ENCODE measurements at places on chromosomes 2 and 18.

GRCh38 chr2:144583741-144584453, 64.0 kb upstream of the ZEB2 start:
- peak; percentile 89 for DNase-seq

GRCh38 chr18:2027016-2027415, 544.3 kb downstream of the METTL4 start:
- DNase-seq, result no peak

DNA sequence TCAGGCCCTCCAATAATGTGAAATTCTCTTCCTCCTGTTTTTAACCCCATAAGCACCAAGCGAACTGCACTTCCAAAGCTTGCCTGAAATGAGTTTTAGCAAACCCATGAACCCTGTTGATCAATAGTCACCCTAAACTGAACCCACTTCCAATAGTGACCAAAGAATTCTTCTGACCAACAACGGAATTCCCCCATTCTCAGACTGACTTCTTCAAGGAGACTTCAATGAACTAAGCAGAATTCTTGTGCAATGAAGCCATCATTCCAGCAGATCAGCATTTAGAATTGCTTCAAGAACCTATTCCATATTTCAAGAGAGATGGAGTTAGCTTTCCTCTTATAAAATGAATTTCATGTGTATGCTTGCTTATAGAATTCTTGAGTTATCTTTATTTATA, 176.9 kb upstream of the FN1 start:
- peak; percentile 66 for DNase-seq

DNA sequence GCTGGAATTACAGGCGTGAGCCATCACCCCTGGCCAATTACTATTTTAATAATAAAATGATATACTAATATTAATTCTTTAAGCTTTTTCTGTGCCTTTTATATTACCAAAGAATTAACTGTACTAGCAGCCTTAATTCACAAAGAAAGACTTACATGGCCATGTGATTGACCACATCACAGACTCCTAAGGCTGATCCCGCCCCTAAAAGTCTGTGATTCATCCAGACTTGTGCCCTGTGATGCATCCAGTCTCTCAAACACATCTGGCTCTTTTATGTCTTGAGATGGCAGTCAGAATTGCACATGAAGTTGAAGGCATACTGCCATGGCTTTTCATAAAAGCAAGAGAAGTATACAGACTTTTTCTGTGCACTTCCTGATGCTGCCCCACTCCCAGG, 91.7 kb downstream of the DTNA start:
- DNase-seq, result peak; percentile 34

DNA sequence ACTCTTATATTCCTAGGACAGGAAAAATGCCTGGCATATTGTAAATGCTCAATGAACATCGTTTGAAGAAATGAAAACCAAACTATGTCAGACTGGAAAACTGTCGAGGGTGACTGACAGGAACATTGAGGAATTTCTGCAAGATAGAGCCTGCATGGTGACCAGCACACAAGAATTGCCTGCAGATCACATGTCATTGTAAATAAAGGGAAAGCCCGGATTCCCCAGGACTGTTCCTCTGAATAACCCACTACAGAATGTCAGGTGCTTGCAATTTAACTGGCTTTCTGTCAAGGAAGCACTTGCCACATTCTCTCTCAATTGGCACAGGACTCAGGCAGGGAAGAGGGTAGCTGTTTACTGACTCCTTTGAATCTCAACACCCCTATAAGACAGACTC, 129.0 kb upstream of the REG3G start:
- DNase-seq, result no peak

DNA sequence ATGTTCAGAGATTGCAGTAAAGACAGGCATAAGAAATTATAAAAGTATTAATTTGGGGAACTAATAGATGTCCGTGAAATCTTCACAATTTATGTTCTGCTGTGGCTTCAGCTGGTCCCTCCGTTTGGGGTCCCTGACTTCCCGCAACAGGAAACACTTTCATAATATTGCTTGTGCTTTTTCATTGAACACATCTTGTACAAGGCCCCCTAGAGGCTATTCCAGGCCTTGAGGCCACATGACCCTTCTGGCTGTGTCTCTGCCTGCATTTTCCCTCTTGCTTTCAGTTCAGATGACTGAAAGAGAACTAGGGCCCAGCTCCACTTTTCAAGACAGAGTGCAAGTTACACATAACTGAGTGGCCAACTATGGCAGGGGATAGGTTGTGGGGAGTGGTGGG, 164.1 kb downstream of the TMEM247 start:
- peak; percentile 35 for DNase-seq

DNA sequence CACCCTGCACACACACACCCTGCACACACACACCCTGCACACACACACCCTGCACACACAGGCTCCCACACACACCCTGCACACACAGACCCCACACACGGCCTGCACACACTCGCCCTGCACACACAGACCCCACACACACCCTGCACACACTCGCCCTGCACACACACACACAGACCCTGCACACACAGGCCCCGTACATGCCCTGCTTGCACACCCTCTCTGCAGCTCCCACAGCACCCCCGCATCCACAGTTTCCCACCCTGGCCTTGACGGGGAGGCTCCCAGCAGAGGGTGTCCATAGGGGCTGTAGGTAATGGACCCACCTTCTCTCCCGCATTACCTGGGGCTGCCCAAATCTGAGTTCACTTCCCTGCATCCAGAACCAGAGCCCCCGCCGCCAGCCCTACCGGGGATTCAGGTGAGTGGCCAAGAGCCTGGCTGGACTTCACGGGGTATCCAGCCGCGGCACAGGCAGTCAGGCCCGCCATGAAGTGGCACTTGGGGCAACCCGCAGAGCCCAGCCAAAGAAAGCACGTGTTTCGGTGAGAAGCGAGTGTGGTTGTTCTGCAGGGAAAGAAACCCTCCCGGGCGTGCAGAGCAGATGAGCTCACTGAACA, 88.6 kb upstream of the GPC1 start:
- no peak for DNase-seq

- DNase-seq, result no peak
Observed at GRCh38 chr2:232438091-232438490, 17.9 kb upstream of the ALPI start.

DNA sequence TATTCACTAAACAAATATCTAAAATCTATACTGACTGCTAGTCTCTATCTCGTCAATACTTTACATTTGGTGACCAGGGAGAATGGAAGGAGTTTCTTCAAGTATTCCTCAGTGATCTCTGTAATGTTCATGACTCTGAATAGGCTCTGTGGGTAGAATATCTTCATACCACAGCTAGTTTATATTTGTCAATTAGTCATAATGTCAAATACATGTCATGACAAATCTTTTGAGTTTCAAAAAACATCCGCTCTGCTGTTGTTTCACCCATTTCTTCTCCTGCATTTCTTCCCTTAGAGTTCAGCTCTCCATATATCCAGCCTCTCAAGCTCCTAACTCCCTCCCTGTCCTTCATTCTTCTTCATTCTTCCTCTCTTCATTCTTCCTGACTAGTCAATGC, 206.5 kb upstream of the FANCL start:
- DNase-seq, result peak; percentile 20

DNA sequence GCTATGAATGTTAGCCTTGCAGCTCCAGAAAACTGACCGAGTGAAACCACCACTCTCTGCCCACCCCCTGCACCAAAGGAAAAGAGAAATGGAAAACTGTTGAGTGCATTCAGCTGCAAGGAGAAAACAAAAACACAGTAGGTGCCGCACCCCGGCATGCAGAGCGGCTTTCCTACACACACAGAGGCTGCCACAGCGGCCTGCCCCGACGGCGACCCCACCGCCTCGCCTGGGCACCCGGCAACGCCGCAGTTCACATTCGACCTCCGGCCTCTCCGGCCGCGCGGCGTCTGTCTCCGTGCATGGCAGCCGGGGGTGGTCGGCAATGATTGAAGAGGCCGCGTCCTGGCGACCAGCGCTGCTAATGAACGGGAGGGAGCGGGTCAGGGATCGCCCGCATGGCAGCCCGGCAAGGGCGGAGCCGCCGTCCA, 417.1 kb upstream of the SALL3 start:
- no peak for DNase-seq

GRCh38 chr18:77320971-77321559, 71.4 kb downstream of the GALR1 start:
- DNase-seq, result no peak

GRCh38 chr18:5145168-5145825, 51.8 kb downstream of the AKAIN1 start:
- no peak for DNase-seq

DNA sequence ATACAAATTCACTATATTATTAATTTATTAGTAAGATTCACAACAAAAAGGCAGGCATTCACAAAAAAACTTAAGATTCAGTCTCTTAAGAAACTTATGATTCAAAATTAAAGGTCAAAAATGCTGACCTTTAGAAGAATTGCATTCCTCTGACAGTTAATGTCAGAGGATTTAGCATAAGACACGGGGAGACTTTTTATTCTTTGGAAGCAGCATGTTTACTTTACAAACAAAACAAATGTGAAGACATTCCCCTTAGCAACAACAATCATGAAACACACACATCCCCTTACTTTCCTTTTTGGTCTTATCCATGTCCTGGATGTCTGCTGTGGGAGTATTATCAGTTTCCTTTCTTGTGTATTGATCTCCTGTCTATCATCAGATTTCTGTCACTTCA, 117.1 kb downstream of the RAD51AP2 start:
- DNase-seq, result no peak

- DNase-seq, result no peak
Observed at GRCh38 chr2:95332036-95332435, 34.9 kb downstream of the KCNIP3 start.

- no peak for DNase-seq
Observed at GRCh38 chr18:79560861-79561210, 118.8 kb upstream of the CTDP1 start.

- no peak for DNase-seq
Observed at GRCh38 chr2:122003196-122003940, 247.9 kb downstream of the TSN start.

- DNase-seq, result no peak
Observed at GRCh38 chr2:16321872-16322271, 343.8 kb downstream of the CYRIA start.

GRCh38 chr18:58592223-58593214, 36.4 kb downstream of the ALPK2 start:
- DNase-seq, result no peak

GRCh38 chr18:76564117-76564516, 69.1 kb upstream of the ZNF516 start:
- DNase-seq, result peak; percentile 94

DNA sequence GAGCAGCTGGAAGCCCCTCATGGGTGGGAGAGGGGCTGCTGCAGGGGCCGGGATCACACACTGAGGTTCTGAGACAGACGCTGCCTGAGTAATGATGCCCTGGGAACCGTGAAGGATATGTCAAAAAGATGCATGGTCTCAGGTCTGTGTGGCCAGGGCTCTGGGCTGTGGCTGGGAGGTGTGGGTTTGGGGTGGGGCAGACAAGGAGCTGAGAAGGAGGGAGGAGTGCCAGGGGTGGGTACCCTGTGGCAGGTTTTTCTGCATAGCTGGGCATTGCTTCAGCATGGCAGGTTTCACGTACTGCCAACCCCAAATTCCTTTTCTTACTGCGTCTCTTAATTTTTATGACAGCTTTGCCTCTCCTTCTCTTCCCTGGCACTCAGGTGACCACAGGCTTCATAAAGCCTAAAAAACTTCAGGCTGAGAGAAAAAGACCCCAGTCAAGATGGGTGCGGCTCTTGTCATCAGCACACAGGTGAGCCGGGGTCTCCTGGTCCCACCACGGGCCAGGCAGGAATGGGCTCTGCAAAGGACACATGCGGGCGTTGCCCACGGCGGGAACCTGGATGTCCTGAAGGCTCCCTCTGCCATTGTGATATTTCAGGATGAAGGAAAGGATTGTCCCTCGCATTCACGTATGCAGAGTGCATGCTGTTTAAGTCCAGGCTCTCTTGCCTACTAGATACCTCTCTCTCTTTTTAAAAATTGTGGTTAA, 18.0 kb downstream of the MALL start:
- DNase-seq, result no peak

- DNase-seq, result peak; percentile 45
Observed at GRCh38 chr2:18178736-18179349, 300.4 kb downstream of the KCNS3 start.

DNA sequence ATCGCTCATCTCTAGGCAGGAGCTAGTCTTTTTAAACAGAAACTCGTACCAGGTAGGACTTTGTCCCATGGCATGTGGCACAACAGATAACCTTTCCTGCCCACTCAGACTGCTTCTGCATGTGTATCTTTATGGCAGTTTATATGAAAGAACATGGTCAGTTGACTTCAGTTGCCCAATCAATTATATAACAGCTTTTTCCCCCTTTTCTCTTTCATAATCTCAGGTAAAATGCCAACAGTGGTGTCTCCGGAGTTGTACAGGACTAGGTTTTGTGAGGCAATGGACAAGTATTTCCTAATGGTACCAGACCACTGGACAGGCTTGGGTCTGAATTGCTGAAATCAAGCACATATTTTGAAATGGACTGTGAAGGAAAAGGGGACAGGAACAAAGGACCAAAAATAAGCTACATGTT, 51.6 kb upstream of the PTH2R start:
- no peak for DNase-seq

- DNase-seq, result no peak
Observed at GRCh38 chr2:67445652-67446268, 48.6 kb downstream of the ETAA1 start.

DNA sequence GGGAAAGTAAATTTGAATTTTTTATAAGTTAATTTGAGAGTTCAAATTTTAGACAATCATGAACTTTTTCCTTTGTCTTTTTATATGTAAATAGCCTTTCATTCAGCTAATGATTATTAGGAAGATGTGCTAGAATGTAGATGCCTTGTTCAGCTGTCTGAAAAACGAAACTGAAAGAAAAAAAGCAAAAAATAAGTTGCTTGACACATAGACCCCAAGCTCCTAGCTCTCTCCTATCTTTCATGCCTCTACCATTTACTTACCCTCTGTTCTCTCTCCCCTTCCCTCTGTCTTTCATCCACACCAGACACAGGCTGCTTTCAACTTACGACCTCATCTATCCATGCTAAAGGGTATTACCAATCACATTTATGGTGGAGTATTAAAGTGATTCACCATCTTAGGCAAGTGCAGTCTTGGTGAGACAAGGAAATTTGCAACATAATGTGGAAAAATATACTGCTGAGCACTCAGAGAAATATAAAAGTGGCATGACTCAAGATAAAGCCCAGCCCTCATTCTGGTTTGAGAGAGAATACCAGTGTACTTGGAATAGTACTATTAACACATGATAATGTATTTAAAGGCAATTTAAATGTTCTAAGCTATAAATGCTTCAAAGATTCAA, 425.6 kb downstream of the SUCLG1 start:
- DNase-seq, result peak; percentile 40

DNA sequence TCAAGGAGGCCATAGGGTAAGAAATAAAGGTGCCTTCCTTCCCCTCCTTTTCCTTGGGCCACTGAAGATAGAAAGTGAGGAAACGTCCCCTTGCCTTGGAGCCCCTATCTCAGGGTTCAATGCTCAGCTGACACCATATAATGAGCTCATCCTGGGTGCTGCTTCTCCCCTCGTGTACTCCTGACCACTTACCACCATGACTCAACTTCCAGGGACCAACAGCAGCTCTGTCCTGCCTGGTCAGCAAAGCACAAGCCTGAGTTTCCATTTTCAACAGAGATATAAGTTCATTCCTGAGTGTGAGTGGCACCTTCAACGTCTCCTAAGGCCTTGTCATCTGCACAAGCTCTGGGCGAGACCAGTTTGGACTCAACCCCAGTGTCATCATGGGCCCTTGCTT, 151.2 kb downstream of the CAPN13 start:
- peak; percentile 56 for DNase-seq

Data from ELR (cell line).